Peyer's patch (tissue), 4 donors: ENCODE measurements at places on chromosomes 3 and 15. TPM values are rescaled to one million over a fixed set of nuclear protein-coding genes. Genes with fewer than 3 reads are reported as not detected.

The PLSCR2 gene
- total RNA-seq: not detected

The DCBLD2 gene
- 9.1 TPM for total RNA-seq

The RGMA gene
- total RNA-seq: 5.4 TPM

The MED12L gene
- not detected for total RNA-seq

The TXNRD3 gene
- total RNA-seq: 11.6 TPM

The GPR176 gene
- 3.3 TPM for total RNA-seq

The PSTPIP1 gene
- 6.3 TPM for total RNA-seq

The BSN gene
- 0.94 TPM for total RNA-seq

The ANKUB1 gene
- total RNA-seq: not detected

The TERC gene
- total RNA-seq: 52.0 TPM

The ZNF80 gene
- total RNA-seq: not detected

The CYP1A1 gene
- 3.3 TPM for total RNA-seq
